Astrocyte of the spinal cord (primary cell): ENCODE measurements at places on chromosomes 1 and 21.

- peak; percentile 37 for DNase-seq
Observed at GRCh38 chr1:207321790-207322645, 540 bp downstream of the CD55 start.

DNA sequence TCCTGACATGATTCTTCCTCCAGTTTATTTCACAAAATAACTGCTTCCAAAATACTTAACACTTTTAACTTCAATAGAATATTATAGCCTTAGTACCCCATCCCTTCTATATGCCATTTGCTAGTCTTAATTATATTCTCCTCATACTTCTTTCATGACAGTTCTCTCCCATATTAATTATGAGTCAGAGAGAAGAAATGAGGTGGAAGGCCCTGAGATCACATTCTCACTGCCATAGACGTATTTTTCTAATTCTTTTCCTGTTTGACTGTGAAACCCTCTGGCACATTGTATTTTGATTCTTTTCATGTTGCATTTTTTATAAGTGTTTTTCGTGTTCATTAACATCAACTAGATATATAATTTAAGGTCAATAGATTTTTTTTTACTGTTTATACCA lies 88.4 kb downstream of the GTF2B start:
- peak; percentile 60 for DNase-seq

DNA sequence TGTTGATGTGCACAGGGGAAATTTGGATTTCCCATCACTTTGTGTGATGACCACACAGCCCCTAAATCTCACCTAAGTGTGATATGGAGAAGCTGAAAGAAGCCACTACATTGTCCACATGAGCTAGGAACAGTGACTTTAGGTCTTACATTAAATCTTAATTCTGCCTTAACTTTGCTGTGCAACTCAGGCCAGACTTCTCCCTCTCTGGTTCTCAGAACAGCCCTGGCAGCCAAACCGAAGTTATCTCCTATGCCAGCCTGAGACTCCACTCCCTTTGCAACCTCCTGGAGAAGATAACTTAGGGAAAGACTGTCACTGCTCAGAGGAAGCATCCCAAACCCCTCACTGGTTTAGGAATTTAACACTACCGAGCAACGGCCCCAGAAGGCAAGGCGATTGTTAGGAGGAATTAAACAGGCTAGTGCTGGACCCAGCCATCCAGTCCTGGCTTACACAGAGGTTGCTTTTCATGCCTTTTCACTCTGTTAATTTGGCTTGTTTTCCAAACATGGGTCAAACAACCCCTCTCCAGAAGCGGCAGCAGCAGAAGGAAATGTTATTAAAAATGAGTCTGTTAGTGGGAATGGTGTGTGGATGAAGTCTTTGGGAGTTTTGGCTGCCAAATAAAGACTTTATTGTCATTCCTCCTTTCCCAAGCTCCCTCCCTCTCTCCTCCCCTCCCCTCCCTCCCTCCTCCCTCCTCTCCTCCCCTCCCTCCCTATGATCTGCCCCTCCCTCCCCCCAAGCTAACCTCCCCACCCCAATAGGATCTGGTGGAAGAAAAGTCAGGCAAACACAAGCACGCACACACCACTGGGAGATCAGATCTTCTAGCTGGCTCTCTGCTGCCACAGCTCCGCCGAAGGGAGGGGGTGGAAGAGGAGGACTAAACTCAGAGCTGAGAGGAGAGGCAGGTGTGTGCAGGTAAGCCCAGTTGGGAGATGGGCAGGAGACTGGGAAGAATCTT lies at the start of gene PRELP:
PRELP (plus strand) TSS at position 795 of the 970 bp plus-strand sequence. CDS start 7,379 bp downstream, outside the sequence.
- DNase-seq: no peak

DNA sequence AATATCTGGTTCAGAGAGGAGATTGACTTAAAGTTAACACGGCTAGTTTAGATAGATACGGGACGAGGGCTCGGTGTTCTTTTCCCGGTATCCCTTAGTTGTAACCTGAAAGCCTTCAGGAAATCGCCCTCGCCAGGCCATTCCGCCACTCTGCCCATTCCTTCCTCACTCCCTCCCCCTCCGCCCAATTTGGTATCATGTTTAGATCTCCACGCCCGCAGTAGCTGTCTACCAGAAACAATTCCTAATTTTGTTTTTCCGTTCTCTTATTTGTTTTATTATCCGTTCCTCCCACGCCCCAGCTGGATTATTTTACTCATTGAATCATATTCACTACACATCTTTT lies 685 bp upstream of the VAMP4 start:
- DNase-seq: no peak

GRCh38 chr1:78114034-78114956 lies 68.5 kb downstream of the GIPC2 start:
- DNase-seq: peak; percentile 88

DNA sequence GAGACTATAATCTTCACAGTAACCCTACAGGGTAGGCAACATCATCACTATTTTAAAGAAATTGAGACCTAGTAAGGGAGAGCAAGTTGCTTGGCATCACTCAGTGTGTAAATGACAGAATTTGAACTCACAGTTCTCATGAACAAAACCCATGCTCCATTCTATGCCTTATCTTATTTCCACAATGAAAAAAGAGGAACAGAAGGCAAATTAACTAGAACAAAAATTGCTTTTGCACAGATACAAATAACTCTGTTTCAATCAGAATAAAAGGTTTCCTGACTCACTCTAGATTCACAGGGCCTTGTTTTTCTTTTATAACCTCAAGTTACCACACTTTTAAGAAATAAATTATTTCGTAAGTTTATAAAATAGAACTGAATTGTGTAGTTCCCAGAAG lies 90.1 kb downstream of the UCHL5 start:
- DNase-seq: no peak

DNA sequence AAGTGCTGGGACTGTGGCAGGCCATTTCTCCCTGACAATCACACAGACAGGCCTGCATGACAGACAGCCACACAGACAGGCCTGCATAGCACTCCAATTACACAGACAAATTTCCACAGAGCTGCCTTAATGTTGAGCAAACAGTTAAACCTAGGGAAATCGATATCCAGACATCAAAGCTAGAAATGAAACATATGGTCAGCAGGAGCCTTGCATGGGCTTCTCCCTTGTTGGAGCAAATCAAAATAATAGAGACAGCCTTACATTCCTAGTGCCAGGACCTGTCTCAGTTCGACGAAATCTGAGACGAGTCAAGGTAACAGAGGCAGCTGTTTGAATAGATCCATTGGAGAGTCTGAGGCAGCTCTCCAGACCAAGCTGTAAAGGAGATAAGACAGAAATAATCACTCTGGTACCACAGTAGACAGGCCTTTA lies 42.4 kb downstream of the OLFML3 start:
- DNase-seq: no peak

DNA sequence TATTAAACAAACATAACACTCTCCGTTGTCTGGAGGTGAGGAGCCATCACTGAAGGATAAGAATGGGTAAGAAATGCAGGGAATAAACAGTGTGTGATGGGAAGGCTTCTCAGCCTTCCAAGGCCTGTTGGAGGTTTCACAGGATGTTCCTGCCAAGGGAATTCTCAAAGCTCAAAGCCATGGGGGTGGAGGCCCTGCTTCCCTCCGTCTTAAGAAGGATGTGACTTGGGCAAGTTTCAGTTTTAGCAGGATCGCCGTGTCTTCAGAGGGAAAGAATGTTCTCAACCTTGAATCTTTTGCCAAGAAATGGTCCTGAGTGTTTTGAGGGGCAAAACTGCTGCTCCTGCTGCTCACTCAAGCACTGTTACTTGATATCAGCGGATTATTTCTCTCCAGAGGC lies 41.7 kb upstream of the IL20 start:
- DNase-seq: peak; percentile 7

- DNase-seq: peak; percentile 25
Observed at GRCh38 chr1:166920561-166921475, 44.8 kb upstream of the TADA1 start.

- DNase-seq: peak; percentile 17
Observed at GRCh38 chr21:34642211-34643075, 26.4 kb upstream of the CLIC6 start.

- peak; percentile 64 for DNase-seq
Observed at GRCh38 chr21:29091033-29091432, 17.6 kb upstream of the CCT8 start.

- no peak for DNase-seq
Observed at GRCh38 chr1:150477320-150477719, 9.9 kb upstream of the TARS2 start.

- DNase-seq: no peak
Observed at GRCh38 chr1:230778916-230779590, 31.9 kb downstream of the CAPN9 start.

GRCh38 chr1:179058487-179059483 lies 23.1 kb upstream of the TOR3A start:
- DNase-seq: no peak

DNA sequence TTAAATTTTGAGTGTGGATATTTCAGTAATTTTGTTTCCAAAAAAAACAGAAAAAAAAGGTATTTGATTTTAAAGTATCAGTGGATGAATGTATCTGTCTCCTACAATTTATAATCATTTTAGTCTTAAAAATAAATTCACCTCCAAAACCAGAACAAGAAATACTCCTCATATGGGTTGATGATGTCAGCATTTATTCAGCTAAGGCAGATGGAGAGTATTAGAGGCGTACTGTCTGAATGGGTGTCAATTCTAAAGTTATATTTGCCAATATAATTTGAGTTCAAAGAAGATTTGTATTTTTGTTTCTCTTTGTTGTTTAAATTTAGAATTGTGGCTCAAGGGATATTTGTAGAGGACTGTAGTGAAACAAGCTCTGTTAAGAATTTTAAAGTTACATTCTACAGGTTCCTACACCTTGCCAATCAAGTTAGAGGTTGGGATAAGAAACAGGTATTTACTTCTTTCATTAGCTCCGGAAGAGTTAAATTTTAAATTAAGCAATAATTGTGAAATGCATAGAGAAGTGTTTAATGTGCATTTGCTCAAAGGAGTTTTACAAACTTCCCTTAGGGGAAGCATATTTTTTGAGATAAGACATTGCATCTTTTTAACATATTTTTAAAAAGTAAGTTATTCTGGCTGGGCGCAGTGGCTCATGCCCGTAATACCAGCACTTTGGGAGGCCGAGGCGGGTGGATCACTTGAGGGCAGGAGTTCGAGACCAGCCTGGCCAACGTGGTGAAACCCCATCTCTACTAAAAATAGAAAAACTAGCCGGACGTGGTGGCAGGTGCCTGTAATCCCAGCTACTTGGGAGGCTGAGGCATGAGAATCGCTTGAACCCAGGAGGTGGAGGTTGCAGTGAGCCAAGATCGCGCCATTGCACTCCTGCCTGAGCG lies 1.2 kb downstream of the PLA2G4A start:
- no peak for DNase-seq

DNA sequence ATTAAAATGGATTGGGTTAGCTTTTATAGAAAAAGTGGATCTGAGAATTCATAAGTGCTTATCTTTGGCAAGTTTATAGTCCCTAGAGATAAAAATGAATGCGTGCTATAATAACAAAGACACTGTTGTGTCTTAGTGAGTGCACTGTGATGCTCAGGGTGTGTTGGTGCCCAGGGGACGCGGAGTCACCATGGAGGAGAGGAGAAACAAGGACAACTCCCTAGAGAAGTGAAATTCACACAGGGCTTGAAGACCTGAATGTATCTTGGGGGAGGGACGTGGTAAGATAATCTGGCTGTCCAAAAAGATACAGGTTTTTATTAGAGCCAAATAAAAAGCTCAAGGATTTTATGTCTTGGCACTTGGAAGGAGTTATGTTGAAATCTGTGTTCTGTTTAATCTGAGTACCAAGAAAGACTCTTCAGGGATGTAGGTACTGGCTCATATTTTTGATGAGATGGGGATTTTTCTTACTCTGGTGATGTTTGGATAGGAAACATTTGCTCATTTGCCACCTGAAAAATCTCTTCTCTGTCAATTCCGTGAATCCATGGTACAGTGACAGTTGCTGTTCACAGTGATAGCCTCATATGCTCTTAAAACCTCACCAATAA lies 9.6 kb downstream of the SMYD2 start:
- no peak for DNase-seq

GRCh38 chr1:179314928-179315327 lies 21.3 kb downstream of the SOAT1 start:
- DNase-seq: no peak

GRCh38 chr1:68917456-68917855 lies 420.6 kb upstream of the DEPDC1 start:
- peak; percentile 23 for DNase-seq

DNA sequence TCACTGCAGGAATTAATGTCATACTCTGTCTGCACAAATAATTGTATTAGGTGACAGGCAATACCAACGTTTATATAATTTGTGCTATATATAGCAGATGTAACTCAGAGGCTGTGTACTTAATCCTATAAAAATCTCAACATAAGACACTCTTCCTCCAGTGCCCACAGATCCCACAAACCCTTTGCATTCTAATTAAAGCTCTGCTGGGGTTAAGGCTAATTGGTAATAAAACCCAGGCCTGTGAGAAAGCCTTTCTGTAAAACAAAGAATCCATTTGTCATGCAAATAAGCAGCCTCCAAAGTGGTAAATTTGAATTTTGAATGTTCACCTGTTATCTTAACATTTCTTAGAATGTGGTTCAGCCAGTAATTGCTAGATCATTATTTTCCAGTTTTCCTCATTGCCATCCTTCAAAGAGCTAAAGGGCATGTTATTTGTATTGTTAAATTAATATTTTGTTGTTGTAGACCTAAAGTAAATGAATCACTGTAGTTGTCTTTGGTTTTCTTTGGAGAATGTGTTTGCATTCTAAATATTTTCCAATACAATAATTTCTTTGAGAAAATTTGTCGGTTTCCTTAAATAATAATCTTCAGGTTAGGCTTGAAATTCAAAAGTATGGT lies 46.3 kb upstream of the PRDX6 start:
- no peak for DNase-seq

DNA sequence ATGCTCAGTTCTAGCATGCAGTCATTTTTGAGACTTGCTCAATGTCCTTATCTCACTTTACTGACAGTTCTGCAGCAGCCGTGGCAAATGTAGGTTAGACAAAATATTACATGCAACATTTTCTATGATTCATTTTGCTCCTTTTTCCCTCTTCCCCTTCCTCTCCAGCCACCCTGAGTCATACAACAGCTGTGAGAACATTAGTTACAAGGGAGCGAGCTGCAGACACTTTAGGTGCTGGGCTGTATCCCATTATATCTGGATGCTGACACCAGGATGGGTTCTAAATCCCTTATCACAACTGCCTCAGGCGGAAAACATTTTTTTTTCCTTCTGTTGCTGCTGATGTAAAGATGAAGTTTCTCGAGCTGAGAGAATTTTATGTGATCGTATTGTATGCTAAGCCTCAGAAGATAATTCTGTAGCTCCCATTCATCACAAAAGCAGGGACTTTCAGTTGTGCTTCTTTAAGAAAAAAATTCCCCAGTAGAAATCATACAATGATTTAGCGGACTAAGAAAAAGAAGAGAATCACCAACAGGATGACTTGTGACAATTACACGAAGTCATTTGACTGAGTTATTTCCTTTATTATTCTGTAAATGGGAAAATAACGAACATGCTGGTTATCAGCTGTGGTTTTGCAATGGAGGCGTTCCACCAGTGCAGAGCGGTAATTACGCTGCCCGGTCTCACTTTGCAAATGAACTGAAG lies 345.0 kb downstream of the DISC1 start:
- DNase-seq: peak; percentile 31

GRCh38 chr1:87170157-87170556 lies 158.5 kb upstream of the LMO4 start:
- DNase-seq: no peak

- DNase-seq: no peak
Observed at GRCh38 chr1:159802111-159802510, at the start of gene FCRL6. Gene FCRL6 (plus strand): TSS chr1:159802360. CDS start chr1:159802425, 65 bp downstream.

- DNase-seq: peak; percentile 95
Observed at GRCh38 chr1:212234431-212235395, 50.5 kb upstream of the PPP2R5A start.
